Activated CD4-positive, alpha-beta memory T cell treated with anti-CD3 and anti-CD28 coated beads for 36 hours (primary cell): ENCODE measurements at places on chromosomes 7 and 10.

GRCh38 chr7:117811696-117812095 is 61.5 kb downstream of the CTTNBP2 start:
- no peak for DNase-seq

- no peak for DNase-seq
Measured at GRCh38 chr7:138900035-138900828, 81.0 kb downstream of the KIAA1549 start.

- DNase-seq = no peak
Measured at GRCh38 chr7:46745707-46746090, 824.6 kb upstream of the IGFBP3 start.

- no peak for DNase-seq
Measured at GRCh38 chr10:114471906-114472876, 67.9 kb upstream of the AFAP1L2 start.

DNA sequence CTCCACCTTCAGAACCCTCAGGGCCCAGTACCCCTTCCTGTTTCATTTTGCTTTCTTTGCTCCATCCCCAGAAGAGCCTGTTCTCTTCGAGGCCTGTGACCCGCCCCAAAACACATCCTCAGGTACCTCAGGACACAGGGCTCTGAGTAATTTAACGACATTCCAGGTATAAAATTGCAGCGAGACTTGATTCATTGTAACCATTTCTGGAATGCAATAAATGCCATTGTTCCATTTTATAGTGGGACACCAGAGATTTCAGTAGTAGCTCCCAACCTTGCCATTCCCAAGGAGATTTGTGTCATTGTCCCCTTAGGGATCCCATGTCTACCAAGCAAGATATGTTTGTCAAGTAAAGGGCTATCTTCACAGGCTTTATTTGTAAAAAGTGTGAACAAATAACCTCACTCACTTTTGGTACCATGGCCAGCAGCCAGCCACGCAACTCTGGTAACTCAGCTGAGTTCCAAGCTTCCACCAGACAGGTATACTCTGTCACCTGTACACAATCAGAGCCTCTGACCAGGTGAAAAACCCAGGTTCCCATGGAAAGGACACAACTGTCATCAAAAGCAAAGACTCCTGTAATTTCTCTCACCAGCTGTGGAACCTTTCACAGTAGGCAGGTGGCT is 441.3 kb downstream of the PLXNA4 start:
- DNase-seq = no peak

- no peak for DNase-seq
Measured at GRCh38 chr10:131159771-131160170, 151.8 kb downstream of the TCERG1L start.

DNA sequence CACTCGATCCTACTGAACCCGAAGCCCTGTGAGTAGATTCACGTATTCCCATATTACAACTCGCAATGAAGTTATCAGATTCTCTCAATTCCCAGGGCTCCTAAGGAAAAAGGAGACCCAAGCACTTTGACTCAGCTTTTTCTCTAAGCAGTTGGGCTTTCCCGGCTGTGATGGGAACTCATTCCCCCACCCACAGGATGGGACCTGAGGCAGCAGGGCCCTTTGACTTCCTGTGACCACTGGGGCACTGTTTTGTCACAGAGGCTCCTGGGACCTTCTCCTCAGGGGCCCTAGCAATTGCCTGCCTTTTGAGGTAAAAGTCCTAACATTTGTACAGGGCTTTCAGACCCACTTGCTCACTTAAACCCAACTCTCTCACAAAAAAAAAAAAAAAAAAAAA is 122.8 kb upstream of the PDLIM1 start:
- no peak for DNase-seq

DNA sequence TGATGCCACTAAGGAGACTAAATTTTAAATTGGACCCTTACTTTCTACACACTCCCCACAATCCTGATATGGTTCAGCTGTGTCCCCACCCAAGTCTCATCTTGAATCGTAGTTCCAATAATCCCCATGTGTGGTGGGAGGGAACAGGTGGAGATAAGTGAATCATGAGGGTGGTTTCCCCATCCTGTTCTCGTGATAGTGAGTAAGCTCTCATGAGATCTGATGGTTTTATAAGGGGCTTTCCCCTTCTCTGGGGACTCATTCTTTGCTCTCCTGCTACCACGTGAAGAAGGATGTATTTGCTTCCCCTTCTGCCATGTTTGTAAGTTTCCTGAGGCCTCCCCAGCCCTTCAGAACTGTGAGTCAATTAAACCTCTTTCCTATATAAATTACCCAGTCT is 18.4 kb upstream of the BET1 start:
- peak; percentile 10 for DNase-seq

- DNase-seq = no peak
Measured at GRCh38 chr10:67550046-67550445, 145.9 kb downstream of the CTNNA3 start.

DNA sequence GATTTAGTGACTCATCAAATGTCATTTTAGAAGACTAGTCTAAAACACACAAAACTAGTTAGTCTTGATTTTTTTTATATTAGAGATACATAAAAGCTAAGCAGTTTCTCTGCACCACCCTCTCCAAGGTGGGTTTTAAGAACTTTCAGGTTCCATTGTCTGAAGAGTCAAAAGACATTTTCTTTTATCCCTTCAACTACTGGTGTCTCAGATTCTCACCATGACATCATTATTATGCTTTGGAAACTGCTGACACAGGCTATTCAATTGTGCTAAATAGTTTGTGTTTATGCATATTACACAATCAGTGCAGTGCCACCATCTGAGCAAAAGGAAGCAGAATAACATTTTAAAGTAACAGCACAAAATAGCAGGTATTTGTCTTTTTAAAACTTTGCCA is 52.2 kb downstream of the IGF2BP3 start:
- DNase-seq = no peak

DNA sequence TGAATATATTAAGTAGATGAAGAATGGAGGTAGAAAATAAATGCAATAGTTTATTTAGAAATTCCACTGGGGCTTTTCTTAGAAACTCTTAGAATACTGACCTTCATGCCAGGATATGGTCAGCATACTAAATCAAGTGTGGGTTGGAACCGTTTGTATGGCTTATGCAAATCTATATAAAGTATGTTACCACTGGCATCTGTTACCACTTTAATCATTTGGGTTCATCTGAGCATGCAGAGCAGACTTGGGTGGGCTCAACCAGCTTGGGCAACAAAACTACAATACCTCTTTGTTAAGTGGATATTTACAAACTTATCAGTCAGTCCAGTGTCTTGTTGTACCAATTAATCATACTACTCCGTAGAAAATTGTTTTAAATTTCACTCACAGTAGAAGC is 125.8 kb downstream of the CRPPA start:
- DNase-seq = no peak

- no peak for DNase-seq
Measured at GRCh38 chr7:78333530-78334425, 535.2 kb downstream of the PHTF2 start.

- DNase-seq = no peak
Measured at GRCh38 chr10:45220931-45221330, 94.5 kb downstream of the OR13A1 start.

GRCh38 chr10:88386204-88386788 is 196.8 kb downstream of the RNLS start:
- DNase-seq = no peak

DNA sequence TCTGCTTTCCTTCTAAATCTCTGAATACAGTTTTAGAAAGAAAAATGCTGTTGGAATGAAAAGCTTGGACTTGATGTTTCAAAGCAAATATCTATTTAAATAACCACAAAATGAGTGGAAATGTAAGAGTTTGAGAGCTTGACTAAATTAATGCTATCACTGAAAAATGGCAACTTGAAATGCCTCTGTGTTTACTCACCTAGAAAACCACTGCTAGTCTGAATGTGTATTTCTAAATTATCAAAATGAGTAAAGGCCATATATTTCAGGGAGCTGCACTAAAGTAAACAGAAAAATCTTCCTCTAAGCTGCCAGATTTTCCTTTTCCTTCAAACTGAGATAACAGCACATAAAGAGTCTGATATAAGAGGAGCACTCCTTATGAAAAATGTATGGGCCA is 87.9 kb downstream of the DPY19L1 start:
- no peak for DNase-seq

DNA sequence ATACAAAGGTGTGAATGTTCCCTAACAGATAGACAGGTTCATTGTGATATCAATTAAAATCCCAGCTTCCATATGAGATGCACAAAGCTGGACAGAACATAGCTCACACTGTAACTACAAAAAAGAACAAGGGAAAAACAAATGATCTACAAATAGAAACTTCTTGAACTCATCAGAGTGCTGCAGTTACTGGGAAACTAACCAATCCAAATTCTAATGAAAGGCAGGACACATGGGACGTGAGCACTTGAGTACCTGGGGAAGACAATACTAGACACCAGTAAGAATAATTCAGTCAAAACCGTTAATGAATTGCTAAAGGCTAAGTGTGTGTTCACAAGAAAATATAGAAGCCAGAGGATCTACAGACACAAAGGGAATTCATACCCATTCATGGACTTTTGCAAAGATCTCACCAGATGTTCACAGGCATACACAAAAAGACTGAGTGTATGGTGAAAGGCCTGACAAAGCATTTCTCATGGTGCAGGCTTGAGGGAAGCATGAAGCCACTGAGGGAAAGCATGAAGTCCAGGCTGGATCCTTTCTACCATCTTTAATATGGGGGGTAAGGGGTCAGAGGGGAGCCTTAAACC is 7.8 kb upstream of the GPR22 start:
- DNase-seq = no peak

DNA sequence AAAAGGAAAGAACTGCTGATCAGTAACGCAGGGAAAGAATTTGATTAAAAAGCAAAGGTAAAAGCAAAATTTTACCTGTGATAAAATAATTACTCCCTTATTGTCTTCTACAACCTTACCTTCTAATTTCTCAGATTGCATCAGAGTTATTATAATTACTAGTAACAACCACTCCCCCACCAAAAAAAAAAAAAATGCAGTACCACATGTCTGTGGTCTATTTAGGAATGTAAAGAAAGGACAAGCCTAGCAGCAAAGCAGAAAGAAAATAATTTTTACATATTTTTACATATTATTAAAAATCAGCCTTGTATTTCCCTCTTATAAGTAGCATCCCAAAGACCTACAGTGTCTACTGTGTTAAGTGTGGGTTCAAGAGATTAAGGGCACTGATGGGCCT is 430.4 kb downstream of the TFEC start:
- DNase-seq = no peak

DNA sequence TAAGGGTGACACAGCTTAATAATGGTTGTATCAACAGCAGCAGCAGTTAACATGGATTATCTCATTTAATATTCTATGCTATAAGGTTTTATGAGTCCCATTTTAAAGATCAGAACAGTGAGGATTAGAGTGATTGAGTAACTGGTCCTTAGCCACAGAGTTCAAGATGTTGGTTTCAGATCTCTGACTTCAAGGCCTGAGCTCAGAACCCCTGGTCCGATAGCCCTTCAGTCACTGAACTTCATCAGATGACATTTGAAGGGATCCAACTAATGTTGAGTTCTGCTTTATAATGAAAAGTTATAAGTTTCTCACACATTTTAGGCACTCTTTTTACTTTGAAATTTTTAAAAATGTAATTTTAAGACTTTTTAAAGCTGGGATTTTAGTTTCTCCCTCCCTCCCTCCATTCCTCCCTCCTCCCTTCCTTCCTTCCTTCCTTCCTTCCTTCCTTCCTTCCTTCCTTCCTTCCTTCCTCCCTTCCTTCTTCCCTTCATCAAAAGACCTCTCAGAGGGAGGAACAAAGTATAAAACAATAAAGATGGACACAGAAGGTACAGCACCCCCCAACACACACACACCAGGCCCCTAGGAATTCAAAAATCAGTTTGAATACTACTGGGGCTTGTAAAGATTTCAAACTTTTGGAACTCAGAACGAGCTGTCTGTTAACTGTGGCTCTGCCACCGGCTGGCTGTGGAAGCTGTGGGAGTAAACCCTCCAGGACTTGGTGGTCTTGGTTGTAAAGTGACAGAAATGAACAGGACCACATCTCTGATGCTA is 206.9 kb upstream of the AGK start:
- DNase-seq = no peak

DNA sequence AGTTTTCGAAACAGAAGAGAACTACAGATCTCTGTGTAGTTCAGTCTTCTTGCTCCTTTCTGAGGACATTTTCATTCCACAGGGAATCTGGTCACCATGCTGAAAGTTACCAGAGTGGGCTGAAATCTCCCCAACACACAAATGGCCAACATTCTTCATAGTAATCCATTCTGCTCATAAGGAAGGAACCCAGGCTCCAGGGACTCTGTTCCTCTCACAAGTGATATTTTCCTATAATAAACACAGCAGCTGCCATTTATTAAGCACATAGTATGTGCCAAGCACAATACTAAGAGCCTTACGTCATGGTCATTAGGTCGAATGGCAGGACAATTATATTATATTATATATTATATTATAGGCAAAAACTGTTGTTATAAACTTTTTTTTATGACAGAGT is 109.8 kb downstream of the RAB11FIP2 start:
- DNase-seq = no peak

GRCh38 chr7:43314379-43315158 is 202.1 kb downstream of the HECW1 start:
- DNase-seq = peak; percentile 60

- no peak for DNase-seq
Measured at GRCh38 chr10:60733826-60734225, 44.5 kb upstream of the CDK1 start.

DNA sequence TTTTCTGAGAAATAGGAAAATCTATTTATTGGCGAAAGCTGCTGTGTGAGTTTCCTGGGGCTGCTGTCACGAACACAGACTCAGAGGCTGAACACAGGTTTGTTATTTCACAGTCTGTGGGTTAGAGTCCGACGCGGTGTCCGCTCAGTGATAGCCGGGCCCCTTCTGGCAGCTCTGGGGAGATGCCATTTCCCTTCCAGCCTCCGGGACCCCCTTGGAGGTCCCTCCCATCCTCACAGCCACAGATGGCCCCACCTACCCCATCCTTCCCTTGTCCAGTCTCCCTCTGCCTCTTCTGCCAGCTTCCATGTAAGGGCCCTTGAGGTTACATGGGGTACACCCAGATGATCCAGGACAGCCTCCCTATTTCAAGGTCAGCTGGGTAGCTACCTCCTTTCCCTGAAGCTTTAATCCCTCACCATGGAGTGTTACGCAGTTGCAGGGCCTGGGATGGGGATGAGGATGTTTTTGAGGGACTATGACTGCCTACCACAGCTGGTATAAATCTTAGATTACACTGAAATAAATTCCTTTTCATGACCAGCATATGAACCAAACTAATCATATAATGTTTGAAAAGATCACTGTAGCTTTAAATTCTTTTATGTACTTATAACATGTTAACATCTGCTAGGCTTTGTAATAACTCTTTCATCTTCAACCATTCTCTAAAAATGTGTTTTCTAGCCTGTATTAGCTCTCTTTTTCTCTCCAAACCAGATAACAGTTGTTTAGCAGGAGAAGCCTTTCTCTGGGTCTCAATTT is 98.5 kb downstream of the WDR37 start:
- DNase-seq = no peak
